Sigmoid colon (tissue), 7 donors: ENCODE measurements at places on chromosomes 1 and 21.

- no peak overlapping the region for H3K27ac ChIP-seq
- H3K27me3 ChIP-seq = no peaks in the 10 kb centered on the region
- no peak overlapping the region for H3K4me3 ChIP-seq
- DNase-seq = no peak
These were observed 10.6 kb downstream of the PCNT start for GRCh38 chr21:46334351-46335140.

DNA sequence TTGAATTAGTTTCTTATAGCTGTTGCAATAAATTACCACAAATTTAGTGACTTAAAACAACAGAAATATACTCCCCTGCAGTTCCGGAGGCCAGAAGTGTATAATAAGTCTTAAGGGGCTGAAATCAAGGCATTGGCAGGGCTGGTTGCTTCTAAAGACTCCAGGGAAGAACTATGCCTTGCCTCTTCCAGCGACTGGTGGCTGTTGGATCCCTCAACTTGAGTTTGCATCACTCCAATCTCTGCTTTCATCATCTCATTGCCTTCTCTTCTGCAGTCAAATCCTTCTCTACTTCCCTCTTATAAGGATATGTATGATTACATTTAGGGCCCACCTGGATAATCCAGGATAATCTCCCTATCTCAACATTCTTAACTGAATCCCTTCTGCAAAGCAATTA lies 19.1 kb upstream of the MED18 start:
- no peak for DNase-seq
- H3K27ac ChIP-seq = no peak overlapping the region
- H3K36me3 ChIP-seq = no peaks in the 10 kb centered on the region
- no peaks in the 10 kb centered on the region for H3K27me3 ChIP-seq

DNA sequence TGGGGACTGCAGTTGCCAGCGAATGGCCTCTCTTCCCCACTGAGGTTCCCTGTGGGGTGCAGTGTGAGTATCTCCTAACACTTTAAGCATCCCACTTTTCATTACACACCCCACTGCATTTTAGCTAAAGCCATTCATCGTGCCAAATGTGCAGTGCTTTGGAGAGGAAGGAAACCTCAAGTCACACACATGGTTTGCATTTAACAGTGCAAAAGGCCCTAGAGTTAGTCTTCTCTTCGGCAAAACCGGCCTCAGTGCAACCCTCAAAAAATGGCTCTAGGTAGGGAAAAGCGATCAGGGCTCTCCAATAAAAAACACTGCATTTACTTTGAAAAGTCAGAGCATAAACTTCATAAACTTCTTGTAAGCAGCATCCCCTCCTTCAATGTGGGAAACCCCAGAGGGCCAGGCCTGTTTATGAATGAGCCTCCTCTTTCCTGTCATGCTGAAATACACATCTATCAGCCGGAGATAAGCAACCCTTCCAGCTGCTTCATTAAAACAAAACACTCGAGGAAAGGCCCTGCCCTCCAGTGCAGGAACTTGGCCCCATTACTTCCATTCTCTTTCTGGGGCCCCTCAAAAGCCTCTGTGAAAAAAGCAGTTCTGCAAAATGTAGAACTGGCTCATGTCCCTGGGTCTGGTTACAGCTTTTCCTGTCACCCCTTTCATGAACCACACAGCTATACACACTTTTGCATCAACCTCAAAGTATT lies 184.0 kb downstream of the CDC7 start:
- H3K36me3 ChIP-seq = no peaks in the 10 kb centered on the region
- no peaks in the 10 kb centered on the region for H3K27me3 ChIP-seq
- H3K4me3 ChIP-seq = no peak overlapping the region
- peak overlapping the region; percentile 54 for H3K27ac ChIP-seq
- no peak for DNase-seq

DNA sequence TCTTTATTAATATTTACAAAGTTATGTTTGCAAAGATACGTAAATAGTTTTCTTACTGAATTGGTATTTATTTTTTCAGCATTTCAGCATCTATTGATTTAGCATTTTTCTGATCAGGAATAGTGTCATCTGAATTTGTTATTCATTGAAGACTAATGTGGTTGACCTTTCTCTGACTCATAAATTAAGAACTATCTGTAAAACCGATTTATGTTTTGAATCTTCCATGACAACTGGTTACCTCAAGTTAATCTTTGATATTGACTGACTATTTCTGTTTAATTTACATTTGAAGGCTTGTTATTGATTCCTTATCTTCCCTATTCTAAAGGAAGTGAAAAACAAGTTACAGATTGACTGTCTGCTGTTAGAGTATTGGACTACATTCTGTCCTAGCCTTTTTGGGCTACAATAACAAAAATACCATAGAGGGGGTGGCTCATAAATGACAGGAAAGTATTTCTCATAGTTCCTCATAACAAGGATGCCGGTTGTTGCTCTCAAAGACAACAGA lies 1131.4 kb downstream of the PLA2G4A start:
- no peaks in the 10 kb centered on the region for H3K4me1 ChIP-seq
- no peak overlapping the region for H3K27ac ChIP-seq
- H3K27me3 ChIP-seq = no peaks in the 10 kb centered on the region
- no peaks in the 10 kb centered on the region for H3K36me3 ChIP-seq
- DNase-seq = no peak

- no peak overlapping the region for H3K27ac ChIP-seq
- no peaks in the 10 kb centered on the region for H3K27me3 ChIP-seq
- H3K36me3 ChIP-seq = no peaks in the 10 kb centered on the region
- no peaks in the 10 kb centered on the region for H3K4me1 ChIP-seq
- H3K4me3 ChIP-seq = no peak overlapping the region
These were observed 46.2 kb upstream of the DAB1 start for GRCh38 chr1:57470036-57470435.

- DNase-seq = no peak
- no peaks in the 10 kb centered on the region for H3K27me3 ChIP-seq
- H3K4me1 ChIP-seq = no peaks in the 10 kb centered on the region
These were observed 51.2 kb upstream of the PROX1 start for GRCh38 chr1:213936571-213936970.

GRCh38 chr1:64519901-64520300 lies 50.0 kb downstream of the CACHD1 start:
- no peak overlapping the region for H3K27ac ChIP-seq
- no peaks in the 10 kb centered on the region for H3K27me3 ChIP-seq
- H3K4me3 ChIP-seq = no peak overlapping the region
- H3K36me3 ChIP-seq = no peaks in the 10 kb centered on the region

DNA sequence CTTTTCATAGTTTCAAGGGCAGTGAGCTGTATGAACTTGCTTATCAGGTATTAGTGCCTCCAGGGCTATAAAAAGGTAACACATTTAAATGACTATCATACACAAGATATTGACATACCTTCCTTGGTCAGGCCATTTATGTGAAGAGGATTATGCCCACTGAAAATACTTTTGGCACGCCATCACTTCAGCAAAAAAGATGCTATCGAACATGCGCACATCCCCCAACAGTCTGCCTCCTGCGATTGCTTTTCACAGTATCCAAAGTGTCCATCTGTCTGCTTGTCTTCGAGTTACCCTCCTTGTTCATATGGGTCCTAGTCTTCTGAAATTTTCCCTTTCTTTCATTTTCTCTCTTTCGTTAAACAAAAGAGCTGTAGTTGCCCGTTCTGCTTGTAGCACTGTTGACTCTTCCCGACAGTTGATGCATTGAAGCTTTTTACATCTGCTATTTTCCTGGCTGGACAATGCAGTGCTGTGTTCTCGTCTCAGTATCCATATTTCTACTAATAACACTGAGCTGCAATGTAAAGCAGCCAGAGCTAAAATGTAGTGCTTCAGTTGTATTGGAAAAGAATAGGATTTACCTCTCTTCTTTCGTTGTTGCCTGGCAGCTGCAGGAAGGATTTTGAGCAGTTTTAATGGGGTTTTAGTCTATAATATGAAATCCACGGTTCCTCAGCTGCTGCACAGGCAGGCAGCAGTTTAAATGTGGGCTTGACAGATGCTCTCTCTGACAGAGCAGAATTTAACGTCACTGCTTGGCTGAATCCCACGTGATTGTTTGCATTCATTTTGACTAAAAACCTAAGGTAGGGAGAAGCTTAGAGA lies at the start of gene B3GALT2:
Gene B3GALT2 (minus strand): TSS at position 713 of the 831 bp plus-strand sequence. CDS start 5,051 bp downstream, outside the sequence.
- H3K4me1 ChIP-seq = peaks cover 97% of the 10 kb centered on the region
- H3K27me3 ChIP-seq = no peaks in the 10 kb centered on the region
- H3K27ac ChIP-seq = peak within 1 kb of the TSS; percentile 46
- peak; percentile 63 for DNase-seq
- peak within 1 kb of the TSS; percentile 44 for H3K4me3 ChIP-seq

DNA sequence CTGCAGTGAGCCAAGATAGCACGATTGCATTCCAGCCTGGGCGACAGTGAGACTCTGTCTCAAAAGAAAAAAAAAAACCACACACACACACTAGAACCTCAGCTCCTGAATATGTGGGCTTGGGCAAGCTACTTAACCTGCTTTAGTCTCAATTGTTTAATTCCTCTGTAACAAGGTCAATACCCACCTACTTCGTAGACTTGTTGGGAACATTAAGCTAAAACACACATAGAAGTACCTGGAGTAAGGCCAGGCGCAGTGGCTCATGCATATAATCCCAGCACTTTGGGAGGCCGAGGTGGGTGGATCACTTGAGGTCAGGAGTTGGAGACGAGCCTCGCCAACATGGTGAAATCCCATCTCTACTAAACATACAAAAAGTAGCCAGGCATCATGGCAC lies 77.1 kb downstream of the CLSTN1 start:
- peaks cover 89% of the 10 kb centered on the region for H3K36me3 ChIP-seq
- no peak overlapping the region for H3K27ac ChIP-seq
- DNase-seq = no peak
- H3K4me1 ChIP-seq = no peaks in the 10 kb centered on the region
- H3K27me3 ChIP-seq = no peaks in the 10 kb centered on the region

GRCh38 chr1:231665101-231665500 lies 38.5 kb downstream of the DISC1 start:
- H3K4me3 ChIP-seq = no peak overlapping the region
- H3K27me3 ChIP-seq = no peaks in the 10 kb centered on the region
- H3K27ac ChIP-seq = no peak overlapping the region
- no peak for DNase-seq

GRCh38 chr1:80244372-80244771 lies 1237.8 kb upstream of the ADGRL4 start:
- no peak overlapping the region for H3K27ac ChIP-seq
- no peaks in the 10 kb centered on the region for H3K36me3 ChIP-seq
- H3K4me3 ChIP-seq = no peak overlapping the region
- DNase-seq = no peak
- H3K27me3 ChIP-seq = no peaks in the 10 kb centered on the region

- DNase-seq = no peak
- H3K4me3 ChIP-seq = peak overlapping the region; percentile 26
- no peaks in the 10 kb centered on the region for H3K36me3 ChIP-seq
- H3K27ac ChIP-seq = peak overlapping the region; percentile 26
- no peaks in the 10 kb centered on the region for H3K27me3 ChIP-seq
- H3K4me1 ChIP-seq = peaks cover 16% of the 10 kb centered on the region
These were observed 34.9 kb downstream of the CDC14A start for GRCh38 chr1:100387209-100387608.

- H3K27ac ChIP-seq = no peak overlapping the region
- H3K4me3 ChIP-seq = no peak overlapping the region
- DNase-seq = no peak
- H3K36me3 ChIP-seq = no peaks in the 10 kb centered on the region
- H3K4me1 ChIP-seq = peaks cover 8% of the 10 kb centered on the region
- H3K27me3 ChIP-seq = no peaks in the 10 kb centered on the region
These were observed 28.5 kb downstream of the CCDC185 start for GRCh38 chr1:223421676-223422075.

DNA sequence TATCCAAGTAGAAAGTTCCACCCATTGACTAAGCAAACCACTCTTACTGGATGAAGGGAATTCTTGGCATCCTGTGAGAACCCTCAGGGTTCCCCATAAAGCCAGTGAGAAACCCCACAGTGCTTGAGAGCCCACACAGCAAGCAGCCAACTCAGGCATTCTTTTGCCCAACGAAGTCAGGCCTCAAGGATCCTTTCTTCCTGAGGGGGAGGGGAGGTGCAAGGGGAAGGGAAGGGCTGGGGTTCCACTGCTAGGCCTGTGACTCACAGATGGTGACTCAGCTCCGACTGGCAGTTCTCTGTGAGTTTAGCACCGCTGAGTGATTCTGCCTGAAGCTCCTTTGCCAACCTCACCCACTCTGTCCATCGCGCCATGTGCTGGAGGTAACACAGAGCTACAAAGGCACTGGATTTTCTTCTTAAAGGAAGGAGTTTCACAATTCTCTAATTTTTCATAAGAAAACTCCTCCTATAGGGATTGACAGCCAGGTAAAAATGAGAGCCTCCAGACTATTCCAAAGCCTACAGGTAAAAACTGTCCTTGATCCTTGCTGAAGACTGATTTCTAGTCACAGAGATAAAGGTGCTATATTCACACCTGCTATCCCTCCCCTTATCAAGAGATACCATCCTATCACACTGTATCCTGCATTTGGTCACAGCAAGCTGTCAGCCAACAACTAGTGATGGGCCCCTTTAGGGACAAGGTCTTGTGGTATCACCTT lies 4.8 kb downstream of the ENO1 start:
- H3K27me3 ChIP-seq = no peaks in the 10 kb centered on the region
- H3K36me3 ChIP-seq = peaks cover 56% of the 10 kb centered on the region
- no peak overlapping the region for H3K4me3 ChIP-seq
- H3K4me1 ChIP-seq = peaks cover 60% of the 10 kb centered on the region
- DNase-seq = peak; percentile 90

DNA sequence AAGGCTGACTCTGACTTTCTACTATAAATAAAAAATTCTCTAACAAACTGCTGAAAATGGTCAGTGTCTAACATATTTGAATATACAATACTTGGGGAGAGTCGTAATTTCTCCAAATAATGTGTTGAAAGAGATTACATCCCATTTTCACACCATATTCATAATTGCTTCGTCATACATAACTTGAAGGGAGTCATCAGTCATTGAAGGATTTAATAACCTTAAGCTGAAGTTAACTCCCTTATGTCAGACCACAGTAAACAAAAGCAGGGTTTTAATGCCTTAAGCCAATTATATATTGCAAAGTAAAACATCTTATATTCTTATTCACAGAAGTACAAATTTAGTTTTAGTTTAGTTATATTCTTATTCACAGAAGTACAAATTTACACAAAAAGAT lies 129.9 kb downstream of the RERE start:
- H3K27me3 ChIP-seq = no peaks in the 10 kb centered on the region
- no peak for DNase-seq
- H3K27ac ChIP-seq = no peak overlapping the region
- no peaks in the 10 kb centered on the region for H3K36me3 ChIP-seq
- peaks cover 30% of the 10 kb centered on the region for H3K4me1 ChIP-seq
- no peak overlapping the region for H3K4me3 ChIP-seq

DNA sequence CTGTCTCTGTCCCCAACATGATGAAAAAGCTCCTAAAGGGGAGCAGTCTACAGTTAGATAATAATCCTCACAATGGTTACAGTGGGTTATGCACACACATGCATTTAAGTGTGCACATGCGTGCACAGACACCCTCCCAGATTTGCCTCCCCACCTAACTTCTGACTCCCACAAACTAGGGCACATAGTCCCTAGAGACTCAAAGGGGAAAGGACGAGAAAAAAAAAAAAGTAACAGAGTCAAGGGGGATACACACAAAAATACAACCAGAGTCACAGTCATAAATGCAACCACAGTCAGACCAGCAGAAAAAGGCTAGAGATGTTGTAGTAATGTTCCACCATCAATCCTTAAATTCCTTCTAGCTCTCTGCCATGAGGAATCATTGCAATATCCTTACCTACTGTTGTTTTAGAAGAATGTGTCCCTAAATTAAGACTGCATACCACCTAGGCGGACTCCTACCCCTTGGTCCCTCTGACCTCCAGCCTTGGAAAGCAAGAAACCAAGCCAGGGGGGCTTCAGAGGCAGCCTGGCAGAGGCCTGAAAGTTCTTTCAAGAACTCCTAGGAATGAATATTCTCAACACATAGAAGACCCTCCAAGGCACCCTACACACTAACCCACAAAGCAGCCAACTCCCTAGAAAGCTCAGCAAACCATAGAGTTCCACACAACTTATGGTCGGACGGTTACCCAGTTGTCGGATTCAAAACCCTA lies 1.3 kb downstream of the CRTC2 start:
- peaks cover 12% of the 10 kb centered on the region for H3K36me3 ChIP-seq
- H3K27me3 ChIP-seq = no peaks in the 10 kb centered on the region
- peak overlapping the region; percentile 98 for H3K4me3 ChIP-seq
- peak overlapping the region; percentile 98 for H3K27ac ChIP-seq
